Hindlimb muscle (tissue), 1 donor: ENCODE measurements at places on chromosomes 7 and 10. TPM values are rescaled to one million over a fixed set of nuclear protein-coding genes. Genes with fewer than 3 reads are reported as not detected.

DNA sequence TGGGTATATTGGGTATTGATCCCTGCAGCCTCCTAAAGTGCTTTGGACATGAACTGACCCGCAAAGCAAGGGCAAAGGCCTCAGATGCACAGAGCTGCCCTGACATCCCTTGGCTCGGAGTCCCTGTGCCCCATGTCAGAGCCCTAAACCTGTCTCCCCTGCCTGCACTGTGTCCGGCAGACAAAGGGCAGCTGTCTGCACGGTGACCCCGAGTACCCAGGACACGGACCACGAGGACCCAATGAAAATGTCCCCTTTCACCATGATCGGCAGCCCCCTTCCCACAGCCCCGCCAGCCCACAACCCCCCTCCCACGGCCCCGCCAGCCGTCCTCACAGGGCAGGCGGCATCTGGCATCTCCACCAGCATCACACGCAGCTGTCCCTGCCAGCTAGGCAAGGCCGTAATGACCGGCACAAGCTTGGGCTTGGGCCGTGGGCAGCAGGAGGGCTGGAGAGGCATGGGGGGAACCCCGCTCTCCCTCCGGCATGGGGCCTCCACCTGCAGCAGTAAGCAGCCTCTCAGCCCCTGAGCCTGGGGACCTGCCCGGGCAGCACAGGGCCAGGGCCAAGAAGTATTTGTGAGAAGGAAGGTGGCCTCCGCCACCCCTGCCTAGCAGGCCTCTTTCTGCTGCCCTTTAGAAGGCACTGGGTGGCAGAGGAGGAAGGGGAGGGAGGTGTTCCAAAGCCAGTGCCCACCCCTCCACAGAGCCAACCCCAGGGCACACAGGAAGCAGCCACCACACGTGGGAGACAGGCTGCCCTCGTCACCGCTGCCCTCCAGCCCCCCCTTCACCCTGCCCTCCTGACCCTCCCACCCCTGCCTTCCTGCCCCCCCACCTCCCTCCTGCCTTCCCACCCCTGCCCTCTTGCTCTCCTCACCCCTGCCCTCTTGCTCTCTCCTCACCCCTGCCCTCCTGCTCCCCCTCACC is 10.1 kb downstream of the NUDT1 start:
- no peak for DNase-seq

DNA sequence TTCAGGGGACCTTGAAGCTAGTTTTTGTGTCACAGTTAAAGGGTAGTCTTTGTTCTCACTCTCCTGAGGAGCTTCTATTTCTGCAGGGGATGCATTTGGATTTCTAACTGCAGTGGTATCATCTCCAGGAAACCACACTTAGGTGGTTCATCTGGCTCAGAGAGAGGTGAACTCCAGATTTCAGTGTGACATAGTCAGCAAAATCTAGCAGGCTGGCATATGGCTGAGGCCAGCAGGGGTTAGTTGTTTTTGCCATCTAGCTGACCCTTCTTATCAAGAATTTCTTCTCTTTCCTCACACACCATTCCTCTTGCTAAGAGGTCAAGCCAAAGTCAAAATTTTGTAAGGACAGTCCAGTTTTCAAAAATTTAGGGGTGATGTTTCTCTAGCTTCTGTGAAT is 248.2 kb downstream of the REEP3 start:
- DNase-seq, result no peak

HABP2 gene
- polyA plus RNA-seq, result 0.10 TPM

TFEC gene
- 1.6 TPM for polyA plus RNA-seq

CHCHD3 gene
- 66.2 TPM for polyA plus RNA-seq

PTPRN2 gene
- 2.0 TPM for polyA plus RNA-seq
